ENCODE measurements at places on chromosomes 11 and 22.

GRCh38 chr11:40647295-40647694 is 812.2 kb downstream of the LRRC4C start:
- DNase-seq = no peak

DNA sequence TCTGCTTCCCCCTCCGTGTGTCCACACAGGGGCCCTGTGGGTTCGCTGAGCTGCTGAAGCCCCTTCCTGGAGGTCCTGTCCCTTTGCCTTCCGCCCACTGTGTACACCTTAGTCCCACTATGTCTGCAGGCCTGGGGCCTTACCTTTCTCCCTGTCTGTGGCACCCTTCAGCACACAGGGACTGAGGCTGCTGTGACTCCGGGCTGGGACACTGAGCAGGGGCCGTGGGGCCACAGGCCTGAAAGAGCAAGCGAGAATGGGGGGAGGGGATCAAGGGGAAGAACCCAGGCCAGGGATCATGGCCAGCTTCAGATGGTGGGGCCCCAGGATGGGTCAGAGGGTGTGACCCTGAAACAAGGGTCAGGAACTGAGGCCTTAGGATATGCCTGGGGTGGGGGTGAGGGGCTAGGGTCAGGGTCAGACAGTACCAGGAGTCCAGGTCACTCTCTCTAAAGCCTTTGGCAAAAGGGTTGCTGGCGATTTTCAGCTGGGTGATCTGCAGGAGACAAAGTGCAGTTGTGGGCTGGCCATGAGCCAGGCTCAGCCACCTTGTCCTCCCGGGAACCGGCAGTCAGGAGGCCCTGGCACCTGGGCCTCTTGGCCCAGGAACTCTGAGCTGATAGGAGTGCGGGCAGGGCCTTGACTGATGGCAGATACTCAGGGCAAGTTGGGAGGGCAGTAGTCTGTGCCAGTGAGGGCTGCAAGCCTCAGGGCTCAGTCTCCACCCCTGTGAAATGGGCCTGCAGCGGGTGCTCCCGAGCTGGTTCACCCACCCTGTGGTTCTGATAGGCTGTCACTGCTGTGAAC is 2.6 kb upstream of the NUDT8 start:
- DNase-seq = no peak

GRCh38 chr11:35802221-35802620 is 139.6 kb downstream of the TRIM44 start:
- no peak for DNase-seq

DNA sequence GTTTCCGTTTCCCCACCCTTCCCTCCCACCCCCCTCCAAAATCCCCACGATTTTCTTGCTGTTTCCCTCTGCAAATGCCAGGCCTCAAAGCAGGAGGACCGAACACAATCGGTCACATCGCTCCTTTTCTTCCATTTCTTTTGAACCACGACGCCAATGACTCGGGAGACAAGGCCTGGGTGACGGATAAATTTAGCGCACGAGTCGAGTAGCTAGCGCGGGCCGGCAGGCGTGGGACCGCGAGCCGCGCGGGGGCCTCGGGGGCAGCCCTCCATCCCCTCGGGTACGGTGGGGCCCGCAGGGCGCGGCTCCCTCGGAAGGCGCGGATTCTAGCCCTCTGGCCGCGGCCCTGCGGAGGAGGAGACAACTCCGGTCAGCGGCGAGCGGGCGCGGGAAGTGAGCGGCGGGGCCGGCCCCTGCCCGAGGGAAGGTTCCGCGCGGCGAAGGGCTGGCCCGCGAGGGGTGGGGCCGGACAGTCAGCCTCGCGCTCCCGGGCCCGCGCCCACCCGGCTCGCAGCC is 414 bp downstream of the JOSD1 start:
- no peak for DNase-seq

GRCh38 chr11:100682247-100682969 is 4.7 kb upstream of the ARHGAP42 start:
- no peak for DNase-seq

DNA sequence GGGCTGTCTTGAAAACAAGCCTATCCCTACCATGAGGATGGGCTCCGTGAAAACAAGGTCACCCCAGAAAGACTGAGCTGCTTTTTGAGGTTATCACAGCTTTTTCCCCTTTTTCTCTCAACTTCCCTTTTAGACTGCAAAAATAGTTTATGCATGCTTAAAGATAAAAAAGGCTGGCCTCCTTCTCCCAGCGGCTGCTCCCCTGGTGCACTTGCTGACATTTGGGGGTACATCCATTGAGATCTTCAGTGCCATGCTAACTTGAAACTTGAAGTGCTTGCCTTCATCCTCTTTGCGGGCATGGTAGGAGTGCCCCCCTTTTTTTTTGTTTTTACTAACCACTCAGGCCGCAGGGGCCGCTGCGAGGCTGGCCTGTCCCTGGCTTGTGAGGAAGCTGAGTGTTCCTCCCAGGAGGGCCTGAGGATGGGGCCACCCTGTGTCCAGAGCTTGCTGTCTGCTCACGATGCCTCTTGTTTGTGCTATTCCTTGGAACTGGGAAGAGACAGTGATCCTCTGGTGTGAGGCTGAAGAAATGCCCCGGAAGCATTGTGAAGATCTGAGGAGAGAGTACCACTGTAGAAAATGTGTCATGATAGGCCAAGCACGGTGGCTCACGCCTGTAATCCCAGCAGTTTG is 2.2 kb downstream of the TANGO2 start:
- DNase-seq = no peak

GRCh38 chr22:19121631-19122142 is 525 bp downstream of the DGCR2 start:
- DNase-seq = peak; percentile 18

GRCh38 chr22:41822317-41823057 is 10.4 kb upstream of the SREBF2 start:
- DNase-seq = peak; percentile 73

DNA sequence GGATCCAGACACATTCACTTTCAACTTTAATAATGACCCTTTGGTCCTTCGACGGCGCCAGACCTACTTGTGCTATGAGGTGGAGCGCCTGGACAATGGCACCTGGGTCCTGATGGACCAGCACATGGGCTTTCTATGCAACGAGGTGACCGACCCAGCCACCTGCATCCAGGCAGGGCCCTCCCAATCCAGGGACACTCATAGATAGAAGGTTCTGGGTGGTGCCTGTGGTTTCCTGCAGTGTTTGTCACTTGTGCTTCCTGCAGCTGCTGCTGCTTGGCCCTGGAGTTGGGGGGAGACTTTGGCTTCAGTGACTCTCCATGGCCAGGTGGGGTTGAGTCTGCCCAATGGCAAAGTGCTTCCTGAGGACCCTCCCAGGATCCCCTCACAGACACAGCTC is 7.3 kb downstream of the APOBEC3B start:
- DNase-seq = no peak

DNA sequence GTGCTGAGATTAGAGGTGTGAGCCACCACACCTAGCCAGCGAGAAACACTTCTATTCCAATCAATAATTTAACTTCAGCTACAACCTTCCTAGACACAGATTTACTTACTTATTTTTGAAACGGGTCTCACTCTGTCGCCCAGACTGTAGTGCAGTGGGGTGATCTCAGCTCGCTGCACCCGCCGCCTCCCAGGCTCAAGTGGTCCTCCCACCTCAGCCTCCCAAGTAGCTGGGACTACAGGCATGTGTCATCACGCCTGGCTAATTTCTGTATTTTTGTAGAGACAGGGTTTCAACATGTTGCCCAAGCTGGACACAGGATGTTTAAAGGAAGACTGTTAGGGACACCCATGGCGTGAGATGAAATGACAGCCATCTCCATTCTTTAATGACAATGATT is 61.3 kb downstream of the MICAL3 start:
- DNase-seq = no peak

- DNase-seq = no peak
Measured at GRCh38 chr11:89536926-89537325, 45.8 kb upstream of the NOX4 start.

DNA sequence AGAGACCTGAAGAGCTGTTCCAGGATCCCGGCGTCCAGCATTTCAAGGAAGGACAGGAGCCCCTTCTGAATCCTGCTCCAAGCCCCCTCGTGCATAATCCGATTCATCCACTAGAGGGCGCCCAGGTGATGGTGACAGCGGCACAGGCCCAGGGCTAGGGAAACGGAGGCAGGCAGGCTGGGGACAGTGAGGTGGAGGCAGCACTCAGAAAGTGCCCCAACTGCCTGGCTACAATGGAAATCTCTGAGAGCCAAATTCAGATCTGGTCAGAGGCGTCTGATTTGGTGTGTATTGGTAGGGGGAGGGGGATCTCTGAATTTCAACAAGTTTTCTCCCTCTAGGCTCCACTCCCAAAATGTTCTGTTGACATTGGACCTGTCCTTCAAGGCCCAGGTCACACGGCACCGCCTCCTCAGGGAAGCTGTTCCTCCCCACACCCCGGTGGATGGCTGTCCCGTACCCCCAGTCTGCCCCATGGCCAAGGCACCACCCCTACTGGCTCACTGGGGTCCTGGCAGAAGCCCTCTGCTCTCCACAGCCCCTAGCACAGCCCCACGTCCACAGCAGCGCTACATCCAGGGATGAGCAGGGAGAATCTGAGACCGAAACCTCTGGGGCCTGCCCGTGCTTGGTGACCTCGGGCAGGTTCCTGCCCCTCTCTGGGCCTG is 142.9 kb downstream of the CRYBB2 start:
- DNase-seq = peak; percentile 65

GRCh38 chr11:44452827-44453572 is 112.5 kb upstream of the CD82 start:
- DNase-seq = no peak

- no peak for DNase-seq
Measured at GRCh38 chr11:130675917-130676316, 227.5 kb downstream of the ADAMTS15 start.

GRCh38 chr11:102793677-102794290 is 4.2 kb downstream of the MMP1 start:
- no peak for DNase-seq

DNA sequence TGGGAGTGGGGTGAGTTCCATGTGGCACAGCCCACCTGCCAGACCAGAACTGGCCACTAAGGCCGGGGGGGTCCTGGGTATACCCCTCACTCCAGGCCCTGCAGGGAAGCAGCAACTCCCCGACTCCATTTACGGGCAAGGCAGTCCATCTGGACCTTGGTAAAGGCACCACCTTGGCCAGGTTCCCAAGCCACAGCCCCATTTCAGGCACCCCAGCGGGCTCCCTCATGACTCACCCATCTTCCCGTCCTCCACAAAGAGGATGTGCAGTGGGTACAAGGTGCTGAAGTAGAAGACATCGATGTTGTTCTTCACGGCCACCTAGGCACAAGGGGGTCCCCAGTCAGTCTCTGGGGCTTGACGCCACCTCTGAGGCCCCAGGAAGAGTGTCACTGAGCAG is 15.7 kb upstream of the RASL10A start:
- DNase-seq = no peak

- DNase-seq = no peak
Measured at GRCh38 chr22:40534379-40535188, 101.9 kb downstream of the MRTFA start.

DNA sequence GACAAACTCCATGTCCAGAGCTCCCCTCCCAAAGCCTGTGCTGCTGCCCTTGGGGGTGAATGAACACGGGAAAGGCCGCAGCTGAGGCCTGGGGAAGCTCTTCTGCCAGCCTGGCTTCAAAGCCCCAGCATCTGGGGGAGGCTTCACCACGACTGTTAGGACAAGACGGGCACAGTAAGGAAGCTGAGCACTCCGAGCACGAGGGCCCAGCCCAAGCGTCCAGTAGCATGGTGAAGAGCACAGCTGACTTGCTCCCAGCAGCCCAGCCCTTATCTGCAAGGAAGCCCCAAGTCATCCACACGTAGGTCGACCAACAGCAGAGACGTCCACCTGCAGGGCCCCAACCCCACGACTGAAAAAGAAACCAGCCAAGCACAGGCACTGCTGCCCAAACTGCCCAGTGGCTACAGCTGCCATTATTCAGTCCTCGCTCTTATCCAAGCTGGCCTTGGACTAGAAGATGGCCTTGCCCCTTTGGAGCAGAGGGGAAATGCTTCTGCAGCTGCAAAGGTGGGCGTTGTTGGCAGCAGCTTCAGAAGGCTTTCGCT is 62.5 kb downstream of the SHANK2 start:
- DNase-seq = no peak

GRCh38 chr11:116598556-116598955 is 174.2 kb downstream of the BUD13 start:
- no peak for DNase-seq

GRCh38 chr11:10095412-10096208 is 198.4 kb downstream of the SBF2 start:
- DNase-seq = no peak

- no peak for DNase-seq
Measured at GRCh38 chr22:25818541-25818940, 76.6 kb downstream of the MYO18B start.

DNA sequence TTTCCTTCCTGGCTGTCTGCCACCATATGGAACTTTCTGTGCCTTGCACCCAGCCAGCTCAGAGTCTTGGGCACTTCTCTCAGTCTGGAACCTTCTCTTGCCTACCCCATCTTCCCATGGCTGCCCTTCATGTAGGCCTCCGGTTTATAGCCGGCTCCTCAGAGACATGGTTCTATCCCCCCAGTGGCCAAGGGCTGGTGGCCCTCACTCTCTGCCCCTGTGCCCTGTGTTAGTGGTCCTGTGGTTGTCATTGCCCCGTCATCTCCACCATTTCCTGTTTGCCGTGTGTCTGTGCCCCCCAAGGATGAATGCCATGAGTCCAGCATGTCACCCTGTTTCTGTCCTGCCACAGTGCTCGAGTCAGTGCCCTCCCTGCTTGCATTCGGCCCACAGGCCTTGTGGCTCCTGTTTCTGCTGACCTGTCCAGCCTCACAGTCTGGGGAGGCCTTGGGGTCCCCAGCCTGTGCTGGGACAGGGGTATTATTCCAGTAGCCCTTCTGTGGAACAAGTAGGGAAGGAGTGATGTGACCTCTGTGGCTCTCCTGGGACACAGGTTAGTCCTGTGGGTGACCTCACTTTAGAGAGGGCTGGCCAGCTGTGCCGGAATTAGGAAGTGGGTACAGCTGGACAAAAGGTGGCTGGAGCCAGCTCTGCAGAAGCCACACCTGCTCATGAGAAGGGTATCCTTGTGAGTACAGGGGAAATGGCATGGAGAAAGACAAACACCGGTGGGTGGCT is 30.7 kb downstream of the ST3GAL4 start:
- DNase-seq = no peak

DNA sequence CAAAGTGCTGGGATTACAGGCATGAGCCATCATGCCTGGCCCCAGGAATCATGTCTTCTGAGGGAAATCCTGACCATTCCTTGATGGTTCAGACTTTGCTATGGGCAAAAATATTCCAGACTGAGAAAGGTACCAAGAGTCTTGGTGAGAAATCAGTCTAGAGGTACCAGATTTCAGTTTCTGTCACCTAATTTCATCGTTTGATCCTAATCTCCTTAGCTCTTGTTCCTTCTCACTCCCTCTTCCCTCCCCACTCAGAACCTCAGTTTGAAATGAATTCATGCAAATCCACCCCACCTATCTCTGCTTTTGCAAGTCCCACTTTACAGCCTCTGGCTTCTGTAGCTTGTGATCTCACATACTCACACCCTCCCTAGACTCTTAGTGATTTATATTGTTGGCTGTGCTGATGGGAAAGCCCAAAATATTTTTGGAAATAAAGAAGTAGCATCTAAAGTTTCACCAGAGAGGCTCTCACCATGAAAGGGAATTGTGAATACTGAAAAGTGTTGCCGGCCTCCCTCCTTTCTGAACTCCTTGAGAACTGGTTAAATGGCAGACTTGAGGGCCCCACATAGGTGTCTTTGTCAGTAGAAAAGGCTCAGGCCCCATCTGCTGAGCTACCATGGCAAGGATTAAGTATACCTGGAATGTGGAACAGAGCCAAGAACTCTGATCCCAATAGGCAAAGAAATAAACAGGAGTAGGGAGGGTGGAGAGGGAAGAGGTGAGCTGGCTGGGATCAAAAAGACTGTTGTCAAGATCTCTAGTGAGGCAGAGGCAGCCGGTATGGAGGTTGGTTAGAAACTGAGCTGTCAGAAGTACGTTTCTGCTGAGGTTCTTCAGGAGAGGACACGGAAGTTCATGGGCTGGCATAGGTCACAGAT is 190.5 kb upstream of the MTMR2 start:
- no peak for DNase-seq
